ENCODE measurements at places on chromosomes 4 and X. TPM values are rescaled to one million over a fixed set of nuclear protein-coding genes. Genes with fewer than 3 reads are reported as not detected.

- DNase-seq, result no peak
These were observed 158.4 kb downstream of the PDHA2 start for GRCh38 chr4:95998311-95998710.

- no peak for DNase-seq
These were observed 72.4 kb upstream of the ANXA10 start for GRCh38 chr4:168019921-168020320.

- no peak for DNase-seq
These were observed 363.9 kb downstream of the PPP1R2C start for GRCh38 chrX:42414057-42414456.

The SHISA3 gene
- polyA plus RNA-seq, result 0.07 TPM

DNA sequence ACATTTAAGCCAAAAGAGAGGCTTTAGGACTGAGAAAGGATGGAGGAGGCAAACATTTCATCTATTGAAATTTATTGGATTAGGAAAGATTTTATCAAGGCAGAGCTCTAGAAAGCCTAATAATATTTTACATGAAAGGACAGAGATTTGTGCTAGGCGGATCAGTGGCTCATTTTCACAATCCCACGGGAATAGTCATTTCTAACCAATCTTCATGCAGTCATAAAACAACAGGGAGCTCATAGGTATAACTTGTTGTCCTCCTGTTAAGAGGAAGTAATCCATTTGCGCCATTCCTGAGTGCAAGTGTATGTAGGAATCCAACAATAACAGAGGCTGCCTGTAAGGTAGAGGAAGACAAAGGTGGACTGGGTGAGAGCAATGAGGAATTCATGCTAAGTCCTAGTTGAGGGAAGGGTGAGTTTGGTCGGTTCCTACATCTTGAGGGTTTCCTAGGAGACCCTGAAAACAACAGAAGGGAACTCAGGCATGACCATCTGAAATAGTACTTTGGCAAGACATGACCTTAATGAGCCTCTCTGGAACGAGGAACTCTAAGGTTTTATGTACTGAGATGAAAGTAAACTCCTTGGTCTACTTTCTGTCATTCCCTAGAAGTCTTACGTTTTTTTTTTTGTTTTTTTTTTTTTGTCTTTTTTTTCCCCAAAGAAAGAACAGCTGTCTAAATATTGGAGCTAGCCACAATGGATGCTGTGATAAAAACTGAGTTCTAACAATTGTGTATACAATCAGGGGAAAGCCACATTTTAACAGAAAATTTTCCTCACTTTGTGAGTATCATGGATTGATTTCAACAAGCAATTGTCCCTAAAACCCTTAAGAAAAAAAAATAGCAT is 89.7 kb downstream of the GEMIN8 start:
- DNase-seq, result no peak
